Effector memory CD8-positive, alpha-beta T cell (primary cell): ENCODE measurements at places on chromosomes 2 and 18.

DNA sequence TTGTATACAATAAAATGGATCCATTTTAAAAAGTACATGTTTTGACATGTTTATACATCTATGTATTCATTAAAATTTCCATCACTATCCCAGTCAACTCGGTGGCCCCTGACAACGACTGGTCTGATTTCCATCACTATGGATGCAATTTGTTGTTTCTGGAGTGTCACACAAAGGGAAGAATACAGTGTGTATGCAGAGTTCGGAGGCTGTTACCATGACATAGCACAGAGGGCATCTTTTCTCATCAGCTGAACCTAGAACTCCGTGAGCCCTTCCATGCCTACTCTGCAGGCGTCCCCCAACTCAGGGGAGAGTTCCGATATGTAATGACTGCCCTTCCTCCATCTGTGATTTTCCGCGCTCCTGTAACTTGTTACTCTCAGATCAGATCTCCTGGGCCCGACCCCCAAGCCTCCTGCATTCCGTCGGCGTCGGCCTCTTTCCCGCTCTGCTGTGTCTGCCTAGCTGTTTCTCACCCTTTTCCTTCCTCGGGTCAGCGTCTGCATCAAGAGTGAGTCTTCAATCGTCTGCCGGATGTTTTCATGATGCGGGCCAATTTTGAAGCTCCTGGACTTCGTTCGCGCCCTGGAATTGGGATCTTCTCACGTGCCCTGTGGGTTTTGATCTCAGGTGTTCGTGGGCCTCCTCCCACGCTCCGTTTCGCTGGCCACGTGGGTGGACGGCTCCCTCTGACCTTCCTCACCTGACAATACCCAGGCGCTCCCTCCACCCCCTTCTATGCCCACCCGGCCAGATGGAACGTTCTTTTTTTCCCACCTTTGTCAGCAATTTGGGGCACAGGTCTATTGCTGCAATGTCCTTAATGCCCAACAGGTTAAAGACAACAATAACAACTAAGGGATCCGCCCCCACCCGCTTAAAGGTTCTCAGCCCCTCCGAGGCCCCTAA, 161.0 kb downstream of the TWIST2 start:
- no peak for DNase-seq

DNA sequence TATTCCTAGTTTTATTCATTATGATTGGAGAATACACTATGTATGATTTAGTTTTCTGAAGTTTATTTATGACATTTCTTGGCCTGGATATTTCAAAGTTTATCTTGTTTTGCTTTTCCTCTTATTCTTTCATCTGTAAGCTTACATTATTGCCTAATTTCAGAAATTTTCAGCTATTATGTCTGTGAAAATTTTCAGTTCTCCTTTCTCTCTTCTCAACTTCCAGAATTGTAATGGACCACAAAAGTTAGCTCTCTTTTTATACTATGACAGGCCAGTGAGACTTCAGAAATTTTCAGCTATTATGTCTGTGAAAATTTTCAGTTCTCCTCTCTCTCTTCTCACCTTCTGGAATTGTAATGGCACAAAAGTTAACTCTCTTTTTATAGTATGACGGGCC, 97.2 kb upstream of the SCN7A start:
- no peak for DNase-seq

DNA sequence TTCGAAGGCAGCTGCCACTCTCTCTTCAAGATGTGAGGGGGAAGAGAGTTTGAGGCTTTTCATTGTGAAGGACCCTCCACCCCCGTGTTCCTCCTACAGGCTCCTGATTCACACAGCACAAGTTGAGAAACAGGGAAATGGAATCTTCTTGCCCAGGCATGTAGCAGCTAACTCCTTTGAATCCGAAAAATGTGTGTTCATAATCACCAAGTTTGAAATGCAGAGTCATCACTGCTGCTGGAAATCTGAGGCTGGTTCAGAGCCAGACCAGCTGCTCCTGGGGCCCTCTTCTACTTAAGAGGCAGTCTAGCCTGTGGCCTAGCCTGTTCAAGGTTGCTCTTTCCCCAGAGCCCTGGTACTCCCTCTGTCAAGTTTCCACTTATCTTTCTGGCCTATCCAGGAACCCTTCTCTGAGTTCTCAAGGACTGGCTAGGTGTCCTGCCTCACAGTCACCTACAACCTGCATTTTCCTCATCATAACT, 166.4 kb downstream of the TMEM247 start:
- DNase-seq, result no peak

DNA sequence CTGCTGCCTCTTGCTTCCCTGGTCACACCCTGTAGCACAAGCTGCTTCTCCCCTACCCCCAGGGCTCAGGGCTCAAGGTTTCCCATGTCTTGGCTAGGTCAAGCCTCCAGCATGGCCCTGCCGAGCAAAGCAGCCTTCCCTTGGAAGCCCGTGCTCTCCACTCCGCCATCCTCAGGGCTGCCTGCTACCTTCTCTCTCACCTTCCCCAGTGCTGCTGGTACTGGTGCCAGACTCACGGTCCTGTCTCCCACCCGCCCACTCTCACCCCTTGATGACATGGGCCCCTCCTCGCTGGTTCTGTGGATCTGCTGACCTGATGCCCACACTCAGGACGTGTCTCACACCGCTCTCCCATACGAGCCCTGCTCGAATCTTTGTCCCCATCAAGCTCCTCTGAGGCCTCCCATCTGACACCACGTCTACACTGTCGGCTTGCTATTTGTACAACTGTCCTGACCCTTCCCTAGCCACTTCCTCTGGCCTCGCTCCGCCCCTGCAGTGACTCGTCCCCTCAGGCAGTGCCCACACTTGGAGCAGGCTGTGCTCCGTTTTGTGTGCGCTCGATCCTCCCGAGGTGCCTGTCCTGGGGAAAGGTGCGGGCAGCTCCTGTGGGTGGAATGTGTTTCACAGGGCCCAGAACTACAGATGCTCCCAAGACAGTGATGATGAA, 49.9 kb downstream of the ZAP70 start:
- no peak for DNase-seq

GRCh38 chr2:144011098-144011497, 508.8 kb downstream of the ZEB2 start:
- DNase-seq, result no peak

DNA sequence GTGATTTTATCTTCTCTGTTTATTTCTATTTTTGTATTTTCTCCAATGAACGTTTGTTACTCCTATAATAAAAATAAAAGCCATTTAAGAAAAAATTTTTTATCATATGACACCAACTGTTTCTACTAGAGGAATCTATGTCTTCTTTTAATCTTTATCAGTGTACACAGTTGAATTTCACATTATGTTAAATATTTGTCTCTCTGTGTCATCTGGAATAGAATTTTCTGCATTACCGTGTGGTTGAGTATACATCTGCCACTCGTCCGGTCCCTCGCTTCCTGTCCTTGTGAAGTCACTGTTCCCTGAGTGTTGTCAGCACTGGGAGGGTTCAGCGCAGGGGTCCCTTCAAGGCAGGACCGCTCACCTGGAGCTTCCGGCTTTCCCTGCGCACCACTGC, 99.2 kb downstream of the LDLRAD4 start:
- DNase-seq, result no peak

DNA sequence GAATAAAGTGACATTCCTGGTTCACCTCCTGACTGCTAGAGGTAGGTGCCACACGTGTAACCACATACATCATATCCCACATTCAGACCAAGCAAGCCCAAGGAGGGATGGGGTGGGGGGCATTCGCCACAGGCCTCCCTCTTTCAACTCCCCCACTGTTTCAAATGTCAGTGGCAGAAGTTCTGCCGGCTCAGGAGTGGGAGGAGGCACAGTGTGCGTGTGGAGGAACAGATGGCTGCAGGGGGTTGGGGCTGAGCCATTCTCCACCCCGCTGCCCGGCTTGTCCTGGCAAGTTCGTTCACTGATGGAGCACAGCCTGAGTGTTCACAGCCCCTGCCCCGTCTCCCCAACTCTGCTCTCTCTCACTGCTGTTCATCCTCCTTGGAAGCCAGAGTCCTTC, 75.4 kb upstream of the TANC1 start:
- no peak for DNase-seq

DNA sequence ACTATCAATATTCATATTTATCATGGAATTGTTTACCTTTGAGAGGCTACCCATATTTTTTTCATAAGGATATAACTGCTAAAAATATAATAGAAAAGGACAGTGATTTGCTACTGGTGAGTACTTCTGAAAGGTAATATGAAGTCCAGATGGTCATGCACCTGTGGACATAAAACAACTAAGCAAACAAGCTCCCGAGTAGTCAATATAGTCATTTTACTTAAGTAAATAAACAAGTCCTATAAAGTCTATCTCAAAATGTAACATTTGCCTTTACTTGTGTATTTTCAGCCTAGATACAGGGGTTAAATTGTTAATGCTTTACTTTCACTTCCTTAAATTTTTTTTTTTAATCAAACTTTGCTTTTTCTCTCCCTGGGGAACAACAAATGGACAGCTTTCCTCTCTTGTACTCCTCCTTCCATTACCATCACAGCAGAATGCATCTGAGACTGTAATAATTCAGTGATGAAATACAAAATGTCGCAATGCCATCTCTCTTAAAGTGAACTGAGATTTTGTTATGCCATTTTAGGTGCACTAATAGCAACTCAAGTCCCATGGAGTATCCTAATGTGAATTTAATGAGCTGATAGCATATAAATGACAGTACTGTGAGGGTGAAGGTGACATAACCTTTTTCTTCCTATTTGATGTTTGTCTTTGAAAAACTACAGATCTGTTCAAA, 1325.4 kb upstream of the ZEB2 start:
- DNase-seq, result no peak

DNA sequence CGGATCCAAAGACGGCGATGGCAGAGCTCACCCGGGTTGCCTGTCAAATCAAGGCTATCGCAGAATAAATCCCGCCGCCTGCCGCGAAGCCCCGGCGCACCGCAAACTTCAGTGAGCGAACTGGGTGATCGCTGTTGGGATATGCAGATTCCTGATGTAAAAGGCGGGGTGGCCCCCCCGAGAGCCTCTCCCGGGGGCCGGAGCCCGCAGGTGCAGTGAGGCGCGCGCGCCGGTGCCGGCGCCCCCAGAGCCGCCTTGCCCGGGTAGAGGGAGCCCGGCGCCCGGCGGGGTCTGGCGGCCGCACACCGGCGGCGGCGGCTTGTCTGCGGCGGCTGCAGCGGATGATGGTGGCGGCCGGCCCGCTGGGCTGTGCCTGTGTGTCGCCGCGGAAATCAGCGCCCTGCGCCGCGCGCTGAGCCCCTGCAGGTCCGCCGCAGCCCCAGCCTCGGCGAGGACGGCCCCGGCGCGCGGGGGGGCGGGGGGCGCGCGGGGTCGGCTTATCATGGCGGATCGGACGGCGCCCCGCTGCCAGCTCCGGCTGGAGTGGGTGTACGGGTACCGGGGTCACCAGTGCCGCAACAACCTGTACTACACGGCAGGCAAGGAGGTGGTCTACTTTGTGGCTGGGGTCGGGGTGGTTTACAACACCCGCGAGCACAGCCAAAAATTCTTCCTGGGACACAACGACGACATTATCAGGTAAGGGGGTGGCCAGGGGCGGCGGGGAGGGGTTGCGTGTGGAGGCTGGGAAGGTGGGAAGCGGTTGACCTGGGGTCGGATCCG, 1.3 kb downstream of the EML6 start:
- DNase-seq, result peak; percentile 33

- no peak for DNase-seq
Measured at GRCh38 chr2:223700221-223700620, 98.1 kb upstream of the SCG2 start.

DNA sequence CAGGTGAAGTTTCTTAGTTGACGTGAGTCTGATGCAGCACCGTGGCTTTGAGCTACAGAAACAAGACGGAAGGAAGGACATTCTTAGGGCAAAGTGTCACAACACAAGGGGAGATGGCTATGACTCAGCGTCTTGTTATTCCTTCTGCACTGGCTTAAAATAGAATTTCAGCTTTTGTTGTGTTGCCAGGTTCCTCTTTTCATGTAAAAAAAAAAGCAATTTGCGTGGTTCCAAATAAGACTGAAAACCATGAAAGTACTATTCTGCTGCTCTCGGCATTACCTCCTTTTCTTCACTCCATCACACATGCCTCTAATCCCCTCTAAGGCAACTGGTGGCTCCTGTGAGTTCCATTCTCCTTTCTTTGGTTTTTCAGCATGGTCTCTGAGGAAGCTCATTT, 150.1 kb downstream of the ANTXR1 start:
- no peak for DNase-seq

DNA sequence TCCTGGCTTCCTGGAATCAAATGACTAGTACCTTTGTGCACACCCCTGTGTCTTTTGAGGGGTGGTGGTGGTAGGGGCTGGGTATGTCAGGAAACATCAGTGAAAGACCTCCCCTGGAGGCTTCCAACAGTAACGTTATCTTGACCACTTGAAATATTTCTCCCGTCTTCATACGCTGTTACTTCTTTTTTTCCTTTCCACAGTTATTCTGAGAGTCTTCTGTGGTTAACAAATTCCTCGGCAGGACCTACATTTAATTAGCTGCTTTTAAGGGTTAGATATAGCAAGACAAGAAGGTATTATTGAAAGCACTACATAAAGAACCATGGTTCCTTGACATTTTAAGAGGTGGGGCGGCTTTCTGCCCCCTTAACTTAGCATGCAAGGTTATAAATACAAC, 34.6 kb downstream of the UGP2 start:
- no peak for DNase-seq

- no peak for DNase-seq
Measured at GRCh38 chr2:34534761-34535160, 935.7 kb upstream of the FAM98A start.

GRCh38 chr2:232893834-232894233, 23.8 kb downstream of the SNORC start:
- no peak for DNase-seq

GRCh38 chr18:26550998-26551694, 2.8 kb upstream of the KCTD1 start:
- no peak for DNase-seq

DNA sequence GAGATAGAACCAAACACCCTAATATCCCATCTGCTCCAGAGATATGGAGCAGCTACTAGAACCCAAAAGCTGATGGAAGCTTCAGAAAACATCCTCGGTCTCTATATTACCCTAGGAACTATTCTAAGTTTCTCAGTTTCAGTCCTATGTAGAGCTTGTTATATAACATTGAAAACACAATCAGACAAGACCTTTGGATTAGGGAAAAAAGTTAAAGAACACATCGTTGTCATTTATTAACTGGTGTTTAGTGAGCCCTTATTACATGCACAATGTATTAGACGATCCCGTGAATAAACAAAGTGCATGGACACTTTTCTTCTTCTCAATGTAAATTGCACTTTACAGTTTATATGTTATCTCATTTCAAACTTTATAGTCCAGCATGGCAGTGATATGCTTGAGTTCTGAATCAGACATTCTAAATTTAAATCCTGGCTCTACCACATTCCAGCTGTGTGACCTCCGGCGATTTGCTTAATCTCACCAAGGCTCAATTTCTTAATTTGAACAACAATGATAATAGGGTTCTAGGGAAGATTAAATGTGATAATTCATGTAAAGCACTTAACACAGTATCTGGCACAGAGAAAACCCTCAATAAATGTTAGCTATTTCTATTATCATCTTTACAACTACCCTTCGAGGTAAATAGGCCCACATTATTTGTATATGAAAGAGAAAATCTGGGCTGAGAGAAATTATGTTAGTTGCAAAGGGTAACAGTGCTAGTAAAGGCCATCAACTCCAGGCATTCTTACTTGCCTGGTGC, 83.6 kb upstream of the PIK3C3 start:
- DNase-seq, result no peak
